Activated CD4-positive, CD25-positive, alpha-beta regulatory T cell (primary cell): ENCODE measurements at places on chromosomes 12 and 14.

GRCh38 chr14:99937475-99938244 is 127.6 kb upstream of the EVL start:
- no peak for DNase-seq

GRCh38 chr12:38934078-38934584 is 28.7 kb upstream of the CPNE8 start:
- DNase-seq: no peak

DNA sequence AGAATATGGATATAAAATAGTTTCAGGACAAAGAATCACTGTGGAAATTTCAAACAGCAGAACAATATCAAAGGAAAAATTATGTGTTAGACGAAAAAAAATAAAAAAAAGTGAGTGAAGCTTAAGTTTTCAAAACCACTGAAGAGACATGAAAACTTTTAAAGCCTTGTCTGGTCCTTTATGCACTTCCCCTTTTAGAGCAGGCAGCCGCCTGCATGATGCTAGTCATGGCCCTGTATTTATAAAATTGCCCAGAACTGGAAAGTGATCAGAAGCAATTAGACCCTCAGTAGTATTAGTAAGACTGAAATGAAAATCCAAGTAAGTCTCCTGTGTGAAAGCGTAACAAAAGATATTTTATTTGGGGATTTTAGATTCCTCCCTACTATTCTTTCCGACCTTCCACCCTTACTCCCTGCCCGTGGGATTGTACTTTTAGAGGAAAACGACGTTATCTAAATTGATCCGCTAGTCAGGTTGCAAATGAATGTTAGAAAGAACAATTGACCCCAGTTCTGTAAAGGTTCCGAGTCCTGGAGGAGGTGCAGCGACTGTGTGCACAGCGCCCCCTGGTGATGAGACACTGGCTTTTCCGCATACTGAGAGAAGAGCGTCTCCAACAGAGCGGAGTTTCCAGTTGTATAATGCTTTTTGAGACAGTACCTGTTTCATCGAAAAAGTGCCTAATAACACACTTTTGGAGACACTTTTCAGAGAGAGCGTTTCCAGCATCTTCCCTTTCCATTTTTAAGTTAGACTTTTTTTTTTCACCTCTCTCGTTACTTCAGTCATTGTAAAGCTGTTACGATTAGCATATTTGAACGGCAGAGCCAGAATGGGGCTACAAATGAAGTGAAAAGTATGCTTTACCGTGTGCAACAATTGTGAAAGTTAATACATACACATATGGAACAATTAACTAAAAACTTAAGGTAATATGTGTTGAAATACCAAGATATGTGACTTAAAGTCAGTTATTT is 12.4 kb downstream of the MGST1 start:
- no peak for DNase-seq

GRCh38 chr14:48900565-48900964 is 685.6 kb downstream of the RPS29 start:
- DNase-seq: no peak

- DNase-seq: no peak
Observed at GRCh38 chr12:4044736-4045730, 171.8 kb upstream of the PARP11 start.
